ENCODE measurements at places on chromosomes 1 and 21.
A peak's percentile ranks its signal among the peaks of the same experiment; 100 is the strongest.

DNA sequence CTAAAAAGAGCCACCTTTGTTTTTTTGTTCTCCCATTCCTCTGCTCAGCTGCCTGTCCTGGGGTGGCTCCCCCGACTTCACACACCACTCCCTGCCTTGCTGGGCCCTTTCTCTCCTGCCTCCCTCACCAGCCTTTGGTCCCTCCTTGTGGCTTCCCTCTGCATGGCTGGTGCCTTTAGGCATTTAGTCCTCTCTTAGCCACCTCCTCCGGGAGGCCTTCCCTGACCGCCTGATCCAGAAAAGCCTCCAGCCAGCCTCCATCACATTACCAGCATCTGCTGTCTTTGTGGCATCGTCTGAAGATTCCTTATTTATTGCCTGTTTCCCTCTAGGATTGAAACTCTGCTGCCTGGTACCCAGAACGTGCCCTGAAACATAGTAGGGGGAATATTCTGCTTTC is 46.2 kb upstream of the ACOT11 start:
- DNase-seq, result no peak

- no peak for DNase-seq
Measured at GRCh38 chr1:207853372-207853757, 57.6 kb downstream of the CD34 start.

DNA sequence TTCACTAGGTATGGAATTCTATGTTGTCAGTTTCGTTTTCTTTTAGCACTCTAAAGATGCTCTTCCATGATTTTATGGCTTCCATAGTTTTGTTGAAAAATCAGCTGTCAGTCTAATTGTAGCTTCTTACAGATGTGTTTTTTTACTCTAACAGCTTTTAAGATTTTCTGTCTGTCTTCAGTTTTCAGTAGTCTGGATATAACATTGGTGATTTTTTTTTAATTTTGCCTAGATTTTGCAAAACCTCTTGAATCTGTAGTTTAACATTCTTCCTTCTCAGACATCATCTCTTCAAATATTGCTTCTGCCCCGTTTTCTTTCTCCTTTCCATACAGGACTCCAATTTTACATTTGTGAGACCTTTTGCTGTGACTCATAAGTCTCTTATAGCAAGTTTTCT is 17.9 kb upstream of the DYRK1A start:
- DNase-seq, result no peak

GRCh38 chr1:3018576-3018975 is 2.7 kb upstream of the ACTRT2 start:
- no peak for DNase-seq

DNA sequence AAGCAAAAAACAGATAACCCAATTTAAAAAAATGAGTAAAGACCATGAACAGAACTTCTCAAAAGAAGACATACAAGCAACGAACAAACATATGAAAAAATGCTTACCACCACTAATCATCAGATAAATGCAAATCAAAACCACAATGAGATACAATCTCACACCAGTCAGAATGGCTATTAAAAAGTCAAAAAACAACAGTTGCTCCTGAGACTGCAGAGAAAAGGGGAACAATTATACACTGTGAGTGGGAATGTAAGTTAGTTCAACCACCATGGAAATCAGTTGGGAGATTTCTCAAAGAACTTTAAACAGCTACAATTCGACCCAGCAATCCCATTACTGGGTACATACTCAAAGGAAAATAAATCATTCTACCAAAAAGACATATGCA is 131.6 kb downstream of the PTGER3 start:
- no peak for DNase-seq

GRCh38 chr1:10507111-10507879 is 32.5 kb downstream of the PEX14 start:
- DNase-seq, result peak; percentile 69

- no peak for DNase-seq
Measured at GRCh38 chr1:185857442-185857841, 123.3 kb downstream of the HMCN1 start.

DNA sequence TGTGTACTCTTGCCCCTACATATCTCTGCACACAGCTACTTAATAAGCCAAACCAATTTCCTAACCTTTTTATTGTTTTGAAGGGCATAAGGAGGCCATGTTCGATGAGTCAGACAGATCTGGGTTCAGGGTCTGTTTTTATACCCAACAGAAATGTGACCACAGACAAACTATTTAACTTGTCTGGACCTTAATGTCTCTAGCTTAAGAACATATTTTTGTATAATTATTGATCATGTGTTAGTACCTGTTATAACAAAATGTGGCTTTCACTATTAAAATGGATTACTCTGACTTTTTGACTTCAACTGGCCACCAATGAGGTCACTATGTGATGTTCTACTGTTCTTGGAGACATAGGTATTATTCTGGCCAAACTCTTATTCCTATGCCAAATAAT is 507.8 kb upstream of the USP24 start:
- no peak for DNase-seq

GRCh38 chr1:205189131-205189530 is 22.4 kb downstream of the DSTYK start:
- DNase-seq, result no peak

- DNase-seq, result no peak
Measured at GRCh38 chr21:30268608-30269197, 14.0 kb downstream of the KRTAP24-1 start.

DNA sequence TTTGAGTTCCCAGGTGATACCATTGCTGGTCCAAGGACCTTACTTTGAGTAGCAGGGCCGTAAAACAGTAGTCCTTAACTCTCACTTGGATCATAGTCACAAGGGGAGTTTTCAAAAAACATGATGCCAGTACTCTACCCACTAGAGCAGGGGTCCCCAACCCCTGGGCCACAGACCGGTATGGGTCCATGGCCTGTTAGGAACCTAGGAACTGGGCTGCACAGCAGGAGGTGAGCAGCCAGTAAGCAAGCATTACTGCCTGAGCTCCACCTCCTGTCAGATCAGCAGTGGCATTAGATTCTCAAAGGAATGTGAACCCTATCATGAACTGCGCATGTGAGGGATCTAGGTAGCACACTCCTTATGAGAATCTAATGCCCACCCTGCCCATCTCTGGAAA is 39.7 kb upstream of the KCNQ4 start:
- no peak for DNase-seq

DNA sequence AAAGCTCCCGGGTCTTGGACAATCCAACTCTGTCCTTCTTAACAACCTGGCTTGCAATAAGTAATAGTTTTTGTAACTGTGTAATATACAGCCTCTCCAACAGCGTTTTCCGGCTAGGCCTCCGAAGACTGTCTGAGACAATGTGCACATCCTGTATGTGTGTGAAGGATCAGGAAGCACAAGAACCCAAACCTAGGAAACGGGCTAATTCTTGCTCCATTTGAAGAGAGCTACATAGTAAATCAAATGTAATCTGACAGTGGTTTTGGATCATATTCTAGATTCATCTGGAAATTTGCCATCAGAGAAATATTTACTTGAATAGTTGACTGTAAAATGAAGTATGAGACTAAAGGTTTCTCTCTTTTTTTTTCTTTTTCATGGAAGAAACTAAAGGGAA is 1.2 kb downstream of the GPR52 start:
- no peak for DNase-seq

- DNase-seq, result no peak
Measured at GRCh38 chr1:42740851-42741580, 980 bp upstream of the CLDN19 start.

- DNase-seq, result no peak
Measured at GRCh38 chr1:180231506-180231921, 1.4 kb downstream of the LHX4 start.

DNA sequence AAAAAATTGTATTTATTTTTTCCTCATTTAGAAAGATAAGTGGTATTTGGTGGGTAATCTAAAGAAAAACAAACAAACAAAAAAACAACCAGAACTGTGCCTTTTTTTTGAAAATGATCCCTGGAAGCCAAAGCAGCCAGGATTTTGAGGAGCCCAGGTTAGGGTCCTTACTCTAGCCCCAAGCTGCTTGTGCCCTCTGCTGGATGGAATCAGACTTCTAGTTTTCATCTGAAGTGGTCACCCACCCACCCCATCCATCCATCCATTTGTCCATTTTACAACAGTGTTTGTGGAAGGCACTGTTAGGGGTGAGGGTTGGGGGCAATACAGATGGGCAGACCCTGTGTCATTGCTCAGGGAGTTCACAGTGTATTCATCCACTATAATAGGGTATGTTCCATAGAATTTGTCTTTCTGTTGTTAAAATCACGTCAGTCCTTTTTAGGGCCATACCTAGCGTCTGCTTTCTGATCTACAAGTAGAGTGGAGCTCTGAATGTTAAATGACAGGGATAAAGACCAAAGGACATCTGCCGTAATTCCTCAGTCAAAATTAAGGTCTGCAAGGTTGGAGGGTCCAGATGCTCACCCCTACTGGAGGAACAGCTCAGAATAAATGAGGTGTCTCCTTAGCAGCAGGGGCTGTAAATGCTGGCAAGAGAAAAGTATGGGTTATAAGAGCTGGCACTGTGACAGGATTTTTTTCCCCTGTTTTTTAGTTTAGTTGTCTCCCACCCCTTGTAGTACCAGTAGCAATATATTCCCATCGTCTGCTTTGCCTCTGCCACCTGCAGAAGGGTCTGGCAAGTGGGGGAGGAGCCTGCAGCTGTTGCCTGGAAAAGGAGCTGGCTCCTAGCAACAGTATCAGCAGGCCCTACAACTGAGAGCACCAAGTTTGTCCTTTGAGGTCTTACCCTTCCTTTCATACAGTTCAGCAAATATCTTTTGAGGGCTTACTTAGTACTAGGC is 3.2 kb downstream of the LRRC42 start:
- peak; percentile 29 for DNase-seq

DNA sequence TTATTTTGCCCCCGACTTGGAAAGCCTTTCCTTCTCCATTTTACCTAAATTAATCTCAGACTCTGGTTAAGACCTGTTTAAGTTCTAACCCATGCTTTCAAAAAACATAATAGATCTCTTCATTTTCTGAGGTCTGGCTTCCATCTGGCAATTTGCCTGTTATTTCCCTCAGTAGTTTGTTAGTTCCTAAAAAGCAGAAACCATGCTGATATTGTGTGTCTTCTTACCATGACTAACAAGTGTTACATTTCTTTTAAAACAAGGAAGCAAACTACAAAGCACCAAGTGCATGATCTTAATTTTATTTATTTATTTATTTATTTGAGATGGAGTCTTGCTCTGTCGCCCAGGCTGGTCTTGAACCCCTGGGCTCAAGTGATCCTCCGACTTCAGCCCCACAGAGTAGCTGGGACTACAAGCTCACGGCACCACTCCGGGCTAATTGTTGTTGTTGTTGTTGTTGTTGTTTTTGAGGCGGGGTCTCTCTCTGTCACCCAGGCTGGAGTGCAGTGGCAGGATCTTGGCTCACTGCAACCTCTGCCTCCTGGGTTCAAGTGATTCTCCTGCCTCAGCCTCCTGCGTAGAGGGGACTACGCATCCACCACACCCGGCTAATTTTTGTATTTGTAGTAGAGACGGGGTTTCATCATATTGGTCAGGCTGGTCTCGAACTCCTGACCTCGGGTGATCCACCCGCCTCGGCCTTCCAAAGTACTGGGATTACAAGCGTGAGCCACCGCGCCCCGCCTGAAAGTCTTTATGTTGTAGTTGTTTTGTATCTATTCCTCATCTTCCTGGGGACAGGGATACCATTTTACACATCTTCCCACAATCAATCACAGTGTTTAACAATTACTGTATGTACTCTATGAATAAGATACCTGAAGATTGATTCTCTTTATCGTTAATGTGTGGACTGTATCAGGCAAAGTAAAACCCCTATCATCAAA is 1.3 kb upstream of the PATJ start:
- DNase-seq, result no peak

DNA sequence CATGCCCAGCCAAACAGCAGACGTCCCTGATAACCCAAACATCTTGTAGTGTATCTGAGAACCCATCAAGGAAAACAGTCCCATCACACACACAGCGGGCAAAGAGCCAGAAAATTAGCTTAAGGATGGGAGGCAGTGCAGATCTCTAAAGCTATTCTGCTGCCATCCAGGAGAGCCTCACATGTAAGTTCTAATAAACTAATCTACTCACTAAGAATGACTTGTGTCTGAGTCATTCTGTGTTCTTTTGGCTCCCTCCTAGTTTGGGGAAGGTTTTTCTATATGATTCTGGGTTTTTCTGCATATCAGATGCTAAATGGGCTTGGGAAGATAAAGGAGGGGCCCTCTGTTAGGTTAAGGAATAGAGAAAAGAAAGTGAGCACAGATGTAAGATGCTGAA is 162.8 kb downstream of the HUNK start:
- DNase-seq, result no peak

GRCh38 chr1:230401763-230402294 is 24.3 kb downstream of the PGBD5 start:
- DNase-seq, result no peak

DNA sequence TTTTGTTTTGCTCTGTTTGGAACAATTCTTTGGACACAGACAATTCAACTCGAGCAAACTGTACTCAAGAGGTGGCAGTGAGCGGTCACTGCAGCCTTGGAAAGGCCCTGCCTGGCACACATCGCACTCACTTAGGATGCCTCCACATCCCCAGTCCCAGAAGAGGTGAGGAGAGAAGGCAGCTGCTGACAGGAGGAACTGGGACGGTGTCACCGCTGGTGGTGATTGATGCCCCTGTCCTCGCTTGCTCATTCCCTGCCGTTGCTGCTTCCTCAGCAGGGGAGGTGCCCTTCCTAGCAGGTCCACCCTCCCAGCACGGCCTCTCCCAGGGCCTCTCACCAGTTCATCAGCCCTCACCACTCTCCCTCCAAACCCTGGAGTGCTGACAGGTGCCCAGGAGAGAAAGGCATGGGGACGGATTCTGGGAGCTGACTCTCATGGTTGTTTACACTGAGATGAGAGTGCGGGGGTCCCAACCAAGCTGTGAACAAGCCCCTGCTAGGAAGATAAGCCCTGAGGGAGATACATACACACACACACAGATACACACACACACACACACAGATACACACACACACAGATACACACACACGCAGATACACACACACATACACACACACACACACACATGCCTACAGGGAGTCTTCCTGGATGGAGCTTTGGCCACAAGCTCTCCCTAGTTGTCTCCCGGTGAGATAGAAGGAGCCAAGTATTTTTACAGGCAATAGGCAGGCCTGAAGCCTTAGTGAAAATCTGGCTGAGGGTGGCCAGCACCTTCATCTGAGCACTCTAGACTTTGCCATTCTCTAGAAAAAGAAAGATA is 101.1 kb downstream of the CDC7 start:
- no peak for DNase-seq

- peak; percentile 18 for DNase-seq
Measured at GRCh38 chr1:185652348-185652747, 81.8 kb upstream of the HMCN1 start.

Data from CD4-positive, alpha-beta T cell treated with Interleukin-2 at 100 ng/mL for 4 hours (primary cell).